ENCODE measurements at places on chromosomes 2 and 18.

GRCh38 chr2:239834143-239834542 lies 191.0 kb downstream of the NDUFA10 start:
- DNase-seq: no peak

DNA sequence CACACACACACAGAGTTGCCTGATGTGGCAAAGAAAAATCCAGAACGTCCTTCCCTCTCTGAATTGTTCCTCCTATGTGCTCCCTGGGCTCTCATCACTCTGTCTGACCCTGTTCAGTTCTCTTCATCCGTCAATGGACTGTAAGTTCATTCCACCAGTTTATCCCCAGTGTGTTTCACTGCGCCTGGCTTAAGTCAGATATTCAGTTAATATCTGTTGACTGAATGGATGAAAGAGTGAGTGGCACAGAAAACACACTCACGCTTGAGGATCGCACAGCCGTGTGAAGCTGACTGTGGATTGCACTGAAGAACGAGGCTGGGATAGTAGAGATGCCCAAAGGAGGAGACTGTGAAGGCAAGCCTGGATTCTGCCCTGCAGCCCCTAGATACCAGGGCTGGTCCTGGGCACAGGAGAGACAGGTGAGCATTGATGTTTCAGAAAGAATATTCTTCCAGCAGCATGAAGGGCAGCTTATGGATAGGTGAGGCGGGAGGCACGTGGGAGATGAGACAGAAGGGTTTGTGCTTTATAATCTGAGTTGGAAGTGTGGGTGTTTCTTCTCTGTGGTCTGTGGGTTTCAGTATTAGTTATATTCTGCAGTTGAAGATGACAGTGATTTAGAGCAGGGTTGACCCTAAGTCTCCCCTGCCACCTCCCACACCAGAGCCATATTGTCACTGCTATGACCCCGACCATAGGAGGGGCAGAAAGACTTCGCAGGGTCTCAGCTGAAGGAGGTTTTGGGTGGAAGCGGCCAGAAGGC lies 129.9 kb downstream of the SOCS6 start:
- no peak for DNase-seq

- DNase-seq: no peak
Measured at GRCh38 chr2:74291218-74291544, 52.0 kb downstream of the SLC4A5 start.

DNA sequence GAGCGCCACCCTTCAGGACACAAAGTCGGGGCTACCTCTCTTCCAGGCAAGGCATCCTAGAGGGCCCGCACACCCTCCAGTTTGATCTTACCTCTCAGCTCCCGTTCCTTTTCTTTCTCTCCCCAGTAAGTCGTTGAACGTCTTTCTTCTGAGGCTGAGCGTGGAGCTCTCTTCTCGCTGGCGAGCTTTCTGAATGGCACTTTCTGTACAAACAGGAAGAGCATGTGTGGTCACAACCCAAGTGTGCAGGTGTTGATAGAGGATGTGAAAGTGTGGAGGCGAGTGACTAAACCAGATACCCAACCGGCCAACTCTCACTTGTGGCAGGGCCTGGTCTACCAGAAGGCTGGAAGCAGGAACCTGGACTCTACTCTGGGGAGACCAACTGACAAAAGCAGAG lies at the start of gene AFF3:
AFF3 (minus strand) TSS at position 198 of the 400 bp plus-strand sequence. CDS start 38,136 bp downstream, outside the sequence.
- DNase-seq: no peak

DNA sequence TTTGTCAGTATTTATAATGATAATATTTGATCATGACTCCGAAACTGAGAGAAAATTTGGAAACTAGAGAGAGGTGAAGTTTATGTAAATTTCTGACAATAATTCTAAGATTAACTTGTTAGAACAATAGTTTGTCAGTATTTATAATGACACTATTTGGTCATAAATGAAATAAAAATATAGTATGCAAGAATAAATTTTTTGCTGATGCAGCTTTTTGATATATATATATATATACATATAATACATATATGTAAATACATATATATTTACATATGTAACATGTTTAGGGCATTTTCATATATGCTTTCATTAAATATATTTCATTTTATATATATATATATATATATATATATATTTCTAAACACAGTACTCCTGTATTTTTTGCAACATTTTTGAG lies 1158.1 kb downstream of the LRP1B start:
- DNase-seq: no peak

DNA sequence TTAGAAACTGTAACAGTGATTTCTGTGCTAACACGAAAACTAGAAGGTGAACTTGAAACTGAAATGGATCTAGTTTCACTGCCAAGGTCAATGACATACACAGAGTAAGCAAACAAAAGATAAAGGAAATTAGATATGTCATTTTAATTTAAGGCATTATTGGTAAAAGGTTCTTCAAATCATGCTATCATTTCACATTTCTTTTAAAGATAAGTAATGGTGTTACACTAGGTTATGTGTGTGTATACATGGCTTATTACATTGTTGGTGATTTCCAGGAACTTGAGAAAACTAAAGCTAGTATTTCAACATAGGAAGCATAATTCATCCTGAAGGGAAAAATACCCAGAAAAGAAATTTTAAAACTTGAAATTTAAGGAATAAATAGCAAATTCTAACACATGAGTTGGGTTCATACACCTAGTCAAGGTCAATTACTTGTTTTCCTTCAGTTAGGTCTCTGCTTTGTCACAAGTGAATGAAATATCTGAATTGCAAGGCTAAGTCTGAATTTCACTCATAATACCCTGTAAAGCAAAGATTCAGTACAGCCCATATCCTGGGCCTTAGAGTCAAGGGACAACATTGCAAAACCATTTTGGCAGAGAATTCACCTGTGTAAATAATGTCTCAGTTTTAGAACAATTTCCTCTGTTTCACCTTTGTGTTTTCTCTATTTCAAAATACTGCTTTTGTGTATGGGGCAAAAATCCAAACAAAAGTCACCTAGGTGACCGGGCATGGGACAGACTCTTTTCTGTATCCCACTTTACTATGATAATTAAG lies 141.6 kb downstream of the SRBD1 start:
- DNase-seq: no peak

- no peak for DNase-seq
Measured at GRCh38 chr2:206718296-206718695, at the start of gene DYTN. Gene DYTN (minus strand): TSS chr2:206718396. CDS start chr2:206718279, 117 bp downstream.

DNA sequence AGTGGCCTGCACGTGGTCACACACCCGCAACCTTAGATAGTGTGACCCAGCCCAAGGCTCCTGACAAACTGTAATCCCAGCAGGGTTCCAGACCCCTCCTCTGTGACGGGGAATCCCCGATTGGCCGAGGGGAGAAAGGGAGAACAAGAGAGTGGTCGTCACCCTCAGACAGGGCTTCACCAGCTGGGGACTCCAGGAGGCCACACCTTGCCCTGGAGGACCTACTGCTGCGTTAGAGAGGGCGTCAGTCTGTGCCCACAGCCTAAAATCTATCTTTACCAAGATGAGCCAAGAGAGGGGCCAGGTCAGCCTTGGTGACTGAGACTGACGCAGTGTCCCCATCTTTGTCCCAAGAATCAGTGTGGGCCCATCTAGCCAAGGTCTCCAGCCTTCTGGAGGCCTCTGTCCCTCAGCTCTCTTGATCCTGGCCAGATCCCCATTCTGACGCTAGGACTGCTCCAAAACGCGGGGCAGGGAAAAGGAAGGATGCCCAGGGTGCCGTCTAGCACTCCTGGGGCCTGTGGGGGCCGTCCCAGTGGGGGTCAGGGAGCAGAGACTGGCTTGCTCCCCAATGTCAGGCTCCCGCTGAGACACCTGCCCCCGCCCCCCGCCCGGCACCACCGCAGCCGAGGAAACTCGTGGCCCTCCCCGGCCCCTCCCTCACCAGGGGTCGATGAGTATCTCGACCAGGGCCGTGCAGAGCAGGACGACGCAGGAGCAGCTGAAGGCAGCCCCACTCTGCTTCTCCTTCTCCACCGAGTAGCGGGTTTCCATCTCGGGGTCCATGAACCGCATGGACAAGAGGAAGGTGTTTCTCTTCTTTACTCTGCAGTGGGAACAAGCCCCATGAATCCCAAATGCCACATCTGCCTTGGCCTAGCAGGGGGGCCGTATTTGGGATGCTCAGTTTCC lies 40.9 kb downstream of the CENPO start:
- no peak for DNase-seq

GRCh38 chr18:24015639-24016631 lies 1.4 kb downstream of the TTC39C start:
- no peak for DNase-seq

DNA sequence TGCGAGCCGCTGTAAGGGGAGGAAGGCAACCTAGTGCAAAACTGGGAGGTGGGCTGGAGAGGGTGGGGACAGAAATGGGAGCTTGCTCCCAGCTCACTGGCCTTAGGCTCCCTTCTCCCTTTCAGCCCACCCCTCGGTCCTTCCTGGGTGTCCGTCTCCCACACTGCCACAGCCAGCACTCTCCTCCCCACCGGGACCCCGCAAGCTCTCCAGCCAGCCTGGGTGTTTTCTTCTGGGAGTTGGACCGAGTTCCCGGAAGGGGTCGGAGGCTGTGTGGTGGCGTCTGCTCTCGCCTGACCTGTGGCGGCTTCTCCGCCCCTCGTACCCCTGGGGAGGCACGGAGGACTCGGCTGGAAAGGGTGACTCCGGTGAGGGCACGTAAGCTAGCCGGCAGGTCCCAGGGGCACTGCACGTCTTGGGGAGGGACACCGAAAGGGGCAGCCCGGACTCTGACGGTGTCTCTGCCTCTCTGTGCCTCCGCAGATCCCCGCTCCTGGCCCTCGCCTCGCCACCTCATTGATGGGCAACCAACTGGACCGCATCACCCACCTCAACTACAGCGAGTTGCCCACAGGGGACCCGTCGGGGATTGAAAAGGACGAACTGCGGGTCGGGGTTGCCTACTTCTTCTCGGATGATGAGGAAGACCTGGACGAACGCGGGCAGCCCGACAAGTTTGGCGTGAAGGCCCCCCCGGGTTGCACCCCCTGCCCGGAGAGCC lies 1.1 kb downstream of the LRATD1 start:
- no peak for DNase-seq

- no peak for DNase-seq
Measured at GRCh38 chr18:10579079-10579867, 53.4 kb downstream of the NAPG start.

DNA sequence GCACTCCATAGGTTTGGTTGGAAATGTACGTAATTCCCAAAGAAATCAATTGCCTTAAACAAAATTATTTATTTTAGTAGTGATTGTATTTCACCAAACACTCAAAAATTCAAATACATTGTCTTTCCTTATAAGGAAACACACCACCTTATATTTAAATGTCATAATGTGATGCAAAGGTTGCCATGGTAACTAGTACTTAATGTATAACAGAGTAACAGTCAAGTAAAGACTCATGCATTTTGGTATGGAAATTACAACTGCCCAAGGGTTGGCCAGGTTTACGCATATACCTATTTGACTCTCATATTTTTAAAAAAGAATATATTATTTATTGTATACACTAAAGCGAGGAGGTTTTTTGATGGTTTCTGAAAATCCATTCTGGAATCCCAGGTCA lies 231.2 kb downstream of the TCF4 start:
- DNase-seq: no peak

GRCh38 chr2:202035089-202035940 lies 1.7 kb downstream of the FZD7 start:
- DNase-seq: no peak

DNA sequence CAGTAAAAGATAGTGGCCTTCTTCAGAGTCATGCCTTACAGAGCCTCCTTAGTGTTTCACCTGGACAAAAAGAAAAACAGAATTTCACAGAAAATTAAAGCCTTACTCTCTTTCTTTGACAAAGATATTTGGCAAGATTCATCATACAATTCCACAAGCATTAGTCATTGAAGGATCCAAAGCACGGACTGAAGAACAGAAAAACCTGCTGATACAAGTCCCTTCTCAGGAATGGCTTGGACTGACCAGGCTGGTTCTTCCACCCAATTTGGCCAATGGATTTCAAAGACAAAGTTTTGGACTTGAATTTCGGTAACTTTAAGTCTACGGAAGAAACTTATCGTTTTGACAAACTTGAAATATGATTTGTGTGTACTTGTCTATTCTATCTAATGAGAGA lies 39.1 kb upstream of the GALNT3 start:
- DNase-seq: no peak

DNA sequence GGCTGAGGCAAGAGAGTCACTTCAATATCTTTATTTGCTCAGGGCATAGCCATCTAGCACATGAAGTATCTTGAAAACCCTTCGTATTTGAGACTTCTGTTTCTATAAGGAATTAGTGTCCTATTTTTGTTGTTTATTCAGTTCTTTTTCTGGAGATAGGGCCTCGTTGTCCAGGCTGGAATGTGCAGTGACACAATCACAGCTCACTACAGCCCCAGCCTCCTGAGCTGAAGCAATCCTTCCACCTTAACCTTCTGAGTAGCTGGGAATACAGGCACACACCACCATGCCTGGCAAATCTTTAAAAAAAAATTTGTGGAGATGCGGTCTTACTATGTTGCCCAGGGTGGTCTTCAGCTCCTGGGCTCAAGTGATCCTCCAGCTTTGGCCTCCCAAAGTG lies 50.6 kb downstream of the PSMD14 start:
- DNase-seq: no peak
